Esophagus muscularis mucosa (tissue), 4 donors: ENCODE measurements at places on chromosomes 4 and X. TPM values are rescaled to one million over a fixed set of nuclear protein-coding genes. Genes with fewer than 3 reads are reported as not detected.

Gene STATH
- total RNA-seq = not detected

Gene STK32B
- total RNA-seq = 1.7 TPM

Gene CEP44
- total RNA-seq = 15.8 TPM

Gene GYG2
- 10.3 TPM for total RNA-seq

Gene SLC10A3
- 44.9 TPM for total RNA-seq

Gene CA5B
- 7.1 TPM for total RNA-seq

Gene TMEM154
- 2.9 TPM for total RNA-seq

Gene PPEF2
- total RNA-seq = not detected

Gene FAM193A
- 20.0 TPM for total RNA-seq

Gene TMEM47
- total RNA-seq = 213 TPM

Gene CFI
- 9.9 TPM for total RNA-seq

Gene TMSB15A
- total RNA-seq = not detected

Gene MTTP
- 1.2 TPM for total RNA-seq
